ENCODE measurements at places on chromosomes 2 and 18.
A peak's percentile ranks its signal among the peaks of the same experiment; 100 is the strongest.

GRCh38 chr18:7657050-7657449 is 89.9 kb downstream of the PTPRM start:
- no peak for DNase-seq

GRCh38 chr2:100935372-100935752 is 66.7 kb upstream of the RPL31 start:
- DNase-seq = no peak

DNA sequence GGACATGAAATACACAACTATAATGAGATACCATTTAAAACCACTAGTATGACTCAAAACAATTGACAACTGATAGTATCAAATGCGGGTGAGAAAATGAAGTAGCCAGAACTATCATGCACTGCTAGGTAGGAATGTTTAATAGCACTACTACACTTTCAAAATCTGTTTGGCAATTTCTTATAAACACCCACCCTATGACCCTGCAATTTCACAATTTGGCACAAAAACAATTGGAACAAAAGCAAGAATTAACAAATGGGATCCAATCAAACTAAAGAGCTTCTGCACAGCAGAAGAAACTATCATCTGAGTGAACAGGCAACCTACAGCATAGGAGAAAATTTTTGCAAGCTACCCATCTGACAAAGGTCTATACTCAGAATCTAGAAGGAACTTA is 431.2 kb upstream of the GYPC start:
- DNase-seq = no peak

- no peak for DNase-seq
Observed at GRCh38 chr2:229971298-229971790, 49.0 kb downstream of the FBXO36 start.

DNA sequence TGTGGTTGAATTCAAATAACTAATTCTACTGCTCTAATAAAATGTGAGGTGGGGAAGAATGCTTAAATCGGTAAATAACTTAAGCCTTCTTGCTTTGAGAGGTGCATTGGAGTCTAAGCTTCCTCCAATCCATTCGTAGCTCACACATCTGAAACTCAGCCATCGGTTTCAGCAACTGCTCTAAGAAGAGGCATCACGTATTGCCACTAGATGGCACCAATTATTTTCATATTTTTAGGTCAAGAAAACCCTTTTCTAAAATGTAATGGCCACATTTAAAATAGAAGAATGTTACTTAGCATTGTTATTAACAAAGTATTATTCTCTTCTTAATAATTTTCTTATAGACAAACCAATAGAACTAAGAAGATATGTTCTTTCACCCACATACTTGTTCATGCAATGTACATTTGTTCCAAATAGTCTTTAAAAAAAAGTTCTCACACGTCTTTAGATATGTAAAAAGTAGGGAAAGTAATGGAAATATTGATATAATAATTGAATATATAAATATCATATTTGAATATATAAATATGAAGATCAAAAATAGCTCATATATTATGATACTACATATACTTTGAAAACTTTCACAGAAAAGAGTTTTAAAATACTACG is 229.8 kb downstream of the CCDC178 start:
- peak; percentile 51 for DNase-seq

DNA sequence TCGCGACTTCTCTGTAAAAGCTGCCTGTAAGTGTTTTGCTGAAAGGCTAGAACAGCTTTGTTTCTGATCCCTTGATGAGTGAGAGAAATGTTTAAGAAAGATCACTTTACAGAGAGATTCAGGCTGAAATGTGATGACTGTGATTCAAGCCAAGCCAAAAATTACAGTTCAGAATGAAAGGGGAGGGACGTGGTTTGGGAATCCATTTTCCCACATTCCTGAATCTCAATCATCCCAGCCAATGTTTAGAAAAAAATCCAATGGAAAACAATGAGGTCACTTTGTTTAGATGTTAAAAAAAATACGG is 416.7 kb downstream of the ARHGAP15 start:
- DNase-seq = no peak

DNA sequence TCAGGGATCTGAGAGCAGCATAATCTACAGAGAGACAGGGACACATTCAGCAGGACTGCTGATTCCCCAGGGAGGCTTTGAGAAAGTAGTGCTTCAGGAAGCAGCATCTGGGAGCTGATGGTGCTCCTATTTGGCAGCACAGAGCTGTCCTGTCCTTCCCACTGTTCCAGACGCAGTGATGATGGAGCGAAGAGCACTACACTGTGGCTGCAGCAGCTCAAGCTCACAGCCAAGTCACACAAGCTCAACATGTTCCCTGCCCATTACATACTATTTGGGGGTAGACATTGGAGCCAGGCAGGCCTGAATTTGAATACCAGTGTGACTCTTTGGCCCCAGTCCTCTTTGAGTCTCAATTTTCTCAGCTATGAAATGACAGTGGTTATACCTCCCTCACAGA is 15.2 kb upstream of the GALM start:
- DNase-seq = no peak

DNA sequence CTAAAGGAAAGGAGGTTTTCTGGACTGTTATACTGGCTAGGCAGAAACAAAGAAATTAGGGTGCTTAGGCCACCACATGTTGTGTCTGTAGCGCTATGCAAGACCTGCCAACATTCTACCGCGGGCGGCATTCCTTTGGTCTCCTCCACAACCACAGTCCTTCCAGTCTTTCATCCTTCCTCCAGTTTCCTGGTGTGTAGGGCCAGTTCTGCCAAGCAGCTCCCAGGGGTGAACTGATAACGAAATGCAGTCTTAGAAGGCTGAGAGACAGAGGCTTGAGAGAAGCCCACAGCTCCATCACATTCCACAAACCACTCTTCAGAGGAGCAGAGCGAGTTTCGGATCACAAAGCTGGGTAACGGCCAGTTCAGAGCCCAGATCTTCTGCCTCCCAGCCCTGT is 19.5 kb upstream of the CXXC1 start:
- no peak for DNase-seq

DNA sequence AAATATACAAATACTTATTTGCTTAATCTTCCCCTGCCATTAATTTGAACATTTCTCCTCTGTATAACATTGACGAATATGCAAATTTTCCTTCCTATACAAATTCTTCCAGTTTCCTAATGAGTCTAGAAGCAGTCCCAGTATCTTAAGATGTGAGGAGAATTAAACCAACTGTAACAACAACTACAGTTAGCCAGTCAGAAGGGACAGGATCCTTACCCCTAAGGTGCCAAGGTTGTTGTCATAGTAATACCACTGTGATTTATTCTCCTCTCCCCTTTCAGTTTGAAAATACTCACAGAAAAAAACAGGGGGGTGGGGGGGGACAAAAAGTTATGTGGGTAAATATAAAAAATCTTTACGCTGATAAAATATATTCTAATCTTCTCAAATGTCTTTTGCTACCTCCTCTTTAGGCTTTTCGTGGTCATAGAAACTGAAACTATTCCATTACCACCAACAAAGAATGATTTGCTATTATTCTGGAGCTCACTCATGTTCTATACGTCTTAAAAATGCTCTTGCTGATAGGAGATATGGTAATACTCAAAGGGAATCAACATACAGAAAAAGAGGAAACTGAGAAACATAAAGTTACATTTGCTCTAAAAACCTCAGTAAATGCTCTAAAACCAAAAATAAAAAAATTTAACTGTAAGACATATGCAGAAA is 107.6 kb downstream of the MEMO1 start:
- DNase-seq = no peak

DNA sequence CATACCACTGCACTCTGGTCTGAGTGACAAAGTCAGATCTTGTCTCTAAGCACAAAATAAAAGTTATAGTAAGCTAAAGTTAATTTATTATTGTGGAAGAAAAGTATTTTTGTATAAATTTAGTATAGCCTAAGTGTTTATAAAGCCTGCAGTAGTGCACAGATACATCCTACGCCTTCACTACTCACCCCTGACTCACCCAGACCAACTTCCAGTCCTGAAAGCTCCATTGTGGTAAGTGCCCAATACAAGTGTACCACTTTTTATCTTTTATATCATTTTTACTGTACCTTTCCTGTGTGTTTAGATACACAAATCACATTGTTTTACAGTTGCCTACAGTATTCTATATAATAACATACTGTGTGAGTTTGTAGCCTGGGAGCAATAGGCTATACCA is 57.5 kb downstream of the UBE2E3 start:
- DNase-seq = no peak

DNA sequence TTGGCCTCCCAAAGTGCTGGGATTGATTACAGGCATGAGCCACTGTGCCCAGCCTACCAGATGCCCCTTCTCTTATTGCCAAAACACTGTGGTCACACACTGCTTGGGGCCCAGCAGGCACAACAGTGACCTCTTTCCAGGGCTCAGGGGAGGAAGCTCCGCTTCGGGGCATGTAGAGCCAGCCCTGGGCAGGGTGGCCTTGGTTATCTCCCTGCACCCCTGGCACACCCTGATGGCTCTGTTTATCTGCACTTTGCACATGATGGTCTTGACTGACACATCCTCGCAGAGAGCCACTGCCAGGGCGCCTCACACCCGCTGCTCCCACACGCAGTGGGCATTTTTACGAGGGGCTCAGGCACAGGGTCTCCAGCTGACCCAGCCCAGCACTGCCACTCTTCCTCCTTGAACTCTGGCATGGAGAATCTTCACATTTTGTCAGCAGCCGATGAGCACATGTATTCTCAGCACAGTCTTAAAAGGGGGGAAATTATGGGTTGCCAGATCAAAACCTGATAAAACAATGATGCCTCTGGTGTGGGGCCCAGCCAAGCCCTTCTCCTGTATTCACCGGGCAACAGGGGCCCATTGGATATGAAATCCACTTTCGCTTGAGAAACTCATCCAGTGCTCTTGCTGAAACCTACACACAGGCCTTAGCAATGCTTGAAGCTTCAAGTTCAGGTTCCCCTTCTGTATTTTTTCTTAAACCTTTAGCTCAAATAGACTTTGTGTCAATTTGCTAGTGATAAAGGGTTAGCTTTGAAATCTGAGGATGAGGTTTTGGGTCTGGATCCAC is 5.9 kb downstream of the GYPC start:
- no peak for DNase-seq

- no peak for DNase-seq
Observed at GRCh38 chr2:31402388-31402787, 12.2 kb downstream of the XDH start.

- DNase-seq = no peak
Observed at GRCh38 chr2:119136093-119136492, 22.5 kb downstream of the C1QL2 start.

- DNase-seq = no peak
Observed at GRCh38 chr2:71756280-71756906, 303.0 kb downstream of the DYSF start.

DNA sequence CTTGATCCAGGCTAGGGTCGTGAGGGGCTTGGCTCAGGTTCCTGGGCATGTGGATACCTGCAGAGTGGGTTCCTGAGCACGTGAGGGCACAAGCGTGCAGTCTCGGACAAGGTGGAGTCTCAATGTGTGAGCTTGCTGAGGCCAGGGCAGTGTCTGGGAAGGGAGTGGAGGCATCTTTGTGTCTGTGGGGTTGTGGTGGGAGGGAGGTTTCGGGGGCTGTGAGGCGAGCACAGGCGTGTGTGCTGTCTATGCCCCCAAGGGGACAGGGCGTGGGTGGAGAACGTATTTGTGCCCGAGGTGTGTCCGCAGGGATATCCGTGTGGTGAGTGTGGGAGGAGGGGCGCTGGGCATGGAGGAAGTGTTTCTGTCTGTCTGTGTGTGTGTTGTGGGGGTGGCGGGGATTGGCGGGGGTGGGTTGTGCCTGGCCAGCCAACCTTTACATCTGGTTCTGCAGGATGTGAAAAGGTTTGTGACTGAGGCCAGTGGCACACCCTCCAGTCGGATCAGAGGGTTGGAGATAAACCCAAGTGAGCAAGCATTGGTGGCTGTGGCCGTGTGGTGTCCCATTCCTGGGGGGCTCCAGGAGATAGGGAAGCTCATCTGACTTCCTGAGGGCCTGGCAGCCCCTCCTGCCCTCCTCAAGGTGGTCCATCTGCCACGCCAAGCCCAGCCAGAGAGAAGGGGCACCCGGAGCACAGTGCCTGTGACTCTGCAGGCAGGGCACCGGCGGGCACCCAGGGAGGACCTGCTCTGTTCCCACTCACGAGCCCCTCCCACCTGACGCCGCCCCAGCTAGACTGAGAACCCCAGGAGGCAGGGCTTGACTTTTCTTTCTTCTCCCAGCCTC is 57.1 kb downstream of the ZFP36L2 start:
- DNase-seq = no peak

GRCh38 chr2:88656690-88657089 is 29.4 kb upstream of the EIF2AK3 start:
- no peak for DNase-seq

DNA sequence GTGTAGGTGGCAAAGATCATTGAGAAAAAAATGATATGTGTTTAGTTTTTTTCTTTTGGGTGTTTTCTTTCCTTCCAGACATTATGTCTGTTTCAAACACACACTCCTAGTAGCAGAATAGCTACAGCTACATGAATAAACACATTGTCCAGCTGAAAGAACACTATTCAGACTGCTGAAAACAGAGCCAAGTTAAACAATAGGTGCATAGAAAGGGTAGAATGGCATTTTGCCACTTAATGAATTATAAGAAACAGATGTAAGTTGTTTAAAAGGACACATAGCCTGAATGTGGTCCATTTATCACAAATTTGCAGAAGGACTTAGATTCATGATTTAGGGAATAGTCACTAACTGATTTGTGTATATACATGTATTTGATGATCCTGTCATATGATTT is 20.1 kb downstream of the CTLA4 start:
- DNase-seq = no peak

DNA sequence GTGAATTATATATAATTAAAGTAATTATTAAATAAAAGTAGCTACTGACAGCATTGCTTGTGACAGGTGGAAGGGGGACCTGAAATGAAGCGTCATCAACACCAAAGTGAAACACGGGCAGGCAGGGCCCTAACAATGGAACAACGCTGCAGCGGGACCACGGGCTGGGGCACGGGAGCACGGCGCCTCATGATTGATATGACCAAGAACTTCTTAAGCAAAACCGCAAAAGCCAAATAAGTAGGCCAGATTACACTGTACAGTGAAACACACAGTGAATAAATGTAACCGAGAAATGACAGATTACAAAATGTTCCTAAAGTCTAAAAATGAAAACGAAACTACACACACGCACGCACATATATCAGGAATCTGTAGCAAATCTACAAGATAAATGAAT is 81.4 kb downstream of the SNTG2 start:
- no peak for DNase-seq

- DNase-seq = no peak
Observed at GRCh38 chr2:165793779-165794535, at the start of gene GALNT3. Gene GALNT3, minus strand, starts transcription at chr2:165794247. Its CDS starts 23,547 bp downstream, at chr2:165770700.

- no peak for DNase-seq
Observed at GRCh38 chr2:180618570-180618969, 361.8 kb upstream of the UBE2E3 start.

GRCh38 chr18:34039201-34039600 is 185.5 kb downstream of the NOL4 start:
- DNase-seq = no peak

GRCh38 chr18:46464926-46465655 is 191.9 kb downstream of the LOXHD1 start:
- no peak for DNase-seq
